ENCODE measurements at places on chromosomes 2 and 18.

GRCh38 chr2:241479026-241479898, 29.1 kb downstream of the STK25 start:
- no peak for DNase-seq

- DNase-seq, result no peak
These were observed at the start of gene MTA3 for GRCh38 chr2:42568401-42569115. Gene MTA3, plus strand, starts transcription at chr2:42568632. Its CDS starts 114 bp downstream, at chr2:42568746.

GRCh38 chr2:109318150-109318948, 189.3 kb downstream of the SH3RF3 start:
- DNase-seq, result no peak

- no peak for DNase-seq
These were observed 30.1 kb downstream of the IGFBP5 start for GRCh38 chr2:216665242-216665641.

DNA sequence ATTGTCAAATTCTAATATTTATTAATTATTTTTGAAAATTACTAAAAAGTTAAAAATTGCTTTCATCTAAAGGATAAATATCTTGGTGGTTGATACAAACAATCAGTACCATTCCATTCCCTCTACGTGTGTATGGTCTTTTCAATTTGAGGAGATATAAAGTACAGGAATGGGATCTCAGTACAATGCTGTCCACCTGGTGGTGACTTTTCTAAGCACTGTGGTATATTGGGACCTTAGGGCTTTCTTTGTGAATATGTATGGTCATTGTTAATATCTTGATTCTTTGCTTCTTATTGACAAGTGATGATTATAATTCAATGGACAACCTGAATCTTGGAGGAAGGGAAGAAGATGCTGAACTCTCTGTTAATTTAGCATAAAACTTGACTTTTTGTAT, 83.1 kb downstream of the NBEAL1 start:
- DNase-seq, result peak; percentile 59
